ENCODE measurements at places on chromosomes 6 and 20. TPM values are rescaled to one million over a fixed set of nuclear protein-coding genes. Genes with fewer than 3 reads are reported as not detected.

- no peak for DNase-seq
Observed at GRCh38 chr6:111620169-111620568, 14.5 kb upstream of the TRAF3IP2 start.

GRCh38 chr20:55456316-55456940, 548.9 kb downstream of the CBLN4 start:
- DNase-seq: no peak

GRCh38 chr20:56362833-56363413, 4.1 kb downstream of the FAM210B start:
- no peak for DNase-seq

The HCRTR2 gene
- polyA plus RNA-seq: not detected

GRCh38 chr6:153090241-153090930, 40.7 kb downstream of the RGS17 start:
- DNase-seq: no peak

The ENPP1 gene
- polyA plus RNA-seq: 1.3 TPM

The SLC2A10 gene
- polyA plus RNA-seq: 1.3 TPM

Data from immature natural killer cell (primary cell).